ENCODE measurements at places on chromosomes 4 and X.

- no peak for DNase-seq
Measured at GRCh38 chr4:136383082-136383481, 1149.2 kb downstream of the PCDH18 start.

GRCh38 chrX:72269671-72270251 is 7.3 kb downstream of the RPS4X start:
- DNase-seq = no peak

- DNase-seq = no peak
Measured at GRCh38 chrX:39164212-39164611, 363.0 kb downstream of the MID1IP1 start.

GRCh38 chr4:141913928-141914327 is 277.5 kb downstream of the IL15 start:
- no peak for DNase-seq

- DNase-seq = no peak
Measured at GRCh38 chr4:188942606-188943005, 803.4 kb downstream of the TRIML1 start.

- no peak for DNase-seq
Measured at GRCh38 chr4:144910723-144911122, 187.3 kb downstream of the ANAPC10 start.

- DNase-seq = no peak
Measured at GRCh38 chr4:10197952-10198351, 81.4 kb upstream of the WDR1 start.

DNA sequence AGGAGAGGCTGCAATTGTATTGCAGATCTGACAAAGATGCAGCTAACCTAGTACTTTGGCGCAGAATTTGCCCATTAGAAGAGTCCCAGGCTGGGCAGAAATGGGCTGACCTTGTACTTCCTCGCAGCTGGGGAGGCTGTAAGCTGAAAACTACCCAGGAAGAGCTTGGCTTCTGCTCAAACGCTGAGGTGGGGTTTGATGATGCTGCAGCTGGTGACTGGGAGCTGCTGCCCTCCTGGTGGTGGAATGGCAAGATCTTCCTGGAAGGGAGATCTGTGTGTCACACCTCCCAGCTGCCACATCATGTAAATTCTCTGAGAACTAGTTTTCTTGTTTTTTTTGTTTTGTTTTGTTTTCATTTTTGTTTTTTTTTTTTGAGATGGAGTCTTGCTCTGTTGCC is 17.4 kb downstream of the CCNG2 start:
- no peak for DNase-seq

- no peak for DNase-seq
Measured at GRCh38 chr4:185920171-185920570, 108.2 kb upstream of the SORBS2 start.

DNA sequence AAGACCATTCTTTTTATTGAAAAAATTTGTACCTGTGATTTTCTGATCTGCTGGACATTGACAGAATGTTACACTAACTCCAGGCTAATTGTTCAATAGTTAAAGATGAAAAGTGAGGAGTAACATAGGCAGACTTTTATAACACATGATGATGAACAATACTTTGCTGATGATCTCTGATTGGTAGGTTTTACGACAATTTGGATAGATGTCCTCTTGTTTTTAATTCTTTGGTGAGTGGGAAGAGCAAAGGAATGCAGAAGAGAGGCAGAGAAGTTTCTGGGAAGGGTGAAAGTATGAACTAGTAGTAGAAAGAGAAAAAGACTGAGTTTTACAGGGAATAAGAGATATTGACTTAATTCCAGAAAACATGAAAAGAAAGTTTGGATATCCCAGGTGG is 267.3 kb upstream of the HAND2 start:
- DNase-seq = no peak

GRCh38 chrX:114717921-114718320 is 134.0 kb downstream of the HTR2C start:
- DNase-seq = no peak

DNA sequence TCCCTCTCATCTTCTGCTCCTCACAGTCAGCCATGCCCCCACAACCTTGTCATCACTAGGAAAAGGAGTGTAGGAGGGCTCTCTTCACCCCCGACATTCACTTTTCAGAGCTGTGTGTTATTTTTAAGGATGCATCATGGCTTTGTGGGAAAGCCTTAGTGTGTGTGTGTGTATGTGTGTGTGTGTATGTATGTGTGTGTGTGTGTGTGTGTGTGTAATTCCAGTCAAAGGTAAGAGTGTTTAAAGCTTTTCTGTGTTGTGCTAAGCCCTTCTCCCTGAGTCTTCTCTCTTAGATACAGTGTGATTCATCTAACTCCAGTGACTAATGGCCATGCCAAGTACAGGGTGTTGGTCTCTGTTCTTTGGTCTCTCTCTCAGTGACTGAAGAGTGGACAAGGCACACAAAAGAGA is 76.6 kb downstream of the CHIC2 start:
- no peak for DNase-seq

- DNase-seq = no peak
Measured at GRCh38 chr4:174118171-174118570, 165.3 kb downstream of the FBXO8 start.

GRCh38 chr4:8442596-8443358 is 2.2 kb downstream of the TRMT44 start:
- DNase-seq = no peak

GRCh38 chr4:56511098-56511497 is 5.5 kb downstream of the ARL9 start:
- DNase-seq = no peak

DNA sequence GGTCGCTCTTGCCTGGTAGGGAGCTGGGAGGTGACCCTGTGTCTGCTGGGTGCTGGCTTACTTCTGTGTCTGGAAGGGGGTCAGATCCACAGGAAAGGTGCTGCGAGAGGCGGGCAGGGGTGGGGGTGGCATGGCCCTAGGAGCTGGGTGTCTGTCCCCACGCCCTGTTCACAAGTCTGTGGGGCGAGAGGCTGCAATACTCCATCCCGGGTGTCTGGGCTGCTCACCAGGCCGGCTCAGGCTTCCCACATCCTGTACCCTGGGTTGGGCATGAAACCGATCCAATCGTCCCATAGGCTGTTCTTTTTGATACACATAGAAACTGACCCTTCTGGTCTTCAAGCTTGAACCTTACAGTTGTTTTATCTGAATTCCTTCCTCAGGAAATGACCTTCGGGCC is 993 bp upstream of the CTAG2 start:
- DNase-seq = no peak

- DNase-seq = no peak
Measured at GRCh38 chrX:120774606-120775005, 101.1 kb downstream of the CT47B1 start.

- DNase-seq = no peak
Measured at GRCh38 chr4:73646117-73646516, 25.9 kb upstream of the RASSF6 start.

DNA sequence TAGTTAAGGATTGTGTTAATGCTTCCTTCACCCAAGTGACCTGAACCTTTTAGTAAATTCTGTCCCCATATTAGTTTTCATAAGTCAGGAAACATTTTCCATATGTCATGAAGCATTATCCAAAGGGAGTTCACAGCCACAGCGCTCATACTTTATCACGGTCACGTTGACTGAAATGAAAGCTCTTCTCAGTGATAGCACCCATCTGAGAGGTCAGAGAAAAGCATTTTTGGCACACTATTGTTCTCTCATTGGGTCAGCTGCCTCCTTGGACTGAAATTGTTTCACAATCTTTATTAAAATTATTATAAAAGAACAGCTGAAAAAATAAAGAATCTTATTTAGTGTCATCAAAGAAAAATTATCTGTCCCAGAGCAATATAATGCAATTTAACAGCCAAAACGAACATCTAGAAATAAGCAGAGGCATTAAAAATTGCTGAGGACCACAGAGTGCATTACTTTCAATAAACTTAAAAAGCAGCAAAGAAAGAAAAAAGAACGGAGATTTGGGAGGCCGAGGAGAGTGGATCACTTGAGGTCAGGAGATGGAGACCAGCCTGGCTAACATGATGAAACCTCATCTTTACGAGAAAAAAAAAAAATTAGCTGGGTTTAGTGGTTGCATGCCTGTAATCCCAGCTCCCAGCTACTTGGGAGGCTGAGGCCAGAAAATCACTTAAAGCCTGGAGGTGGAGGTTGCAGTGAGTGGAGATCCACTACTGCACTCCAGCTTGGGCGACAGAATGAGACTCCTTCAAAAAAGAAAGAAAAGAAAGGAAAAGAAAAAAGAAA is 680.8 kb upstream of the FAM241A start:
- no peak for DNase-seq

GRCh38 chrX:29466456-29466855 is 748.9 kb upstream of the MAGEB2 start:
- DNase-seq = no peak

DNA sequence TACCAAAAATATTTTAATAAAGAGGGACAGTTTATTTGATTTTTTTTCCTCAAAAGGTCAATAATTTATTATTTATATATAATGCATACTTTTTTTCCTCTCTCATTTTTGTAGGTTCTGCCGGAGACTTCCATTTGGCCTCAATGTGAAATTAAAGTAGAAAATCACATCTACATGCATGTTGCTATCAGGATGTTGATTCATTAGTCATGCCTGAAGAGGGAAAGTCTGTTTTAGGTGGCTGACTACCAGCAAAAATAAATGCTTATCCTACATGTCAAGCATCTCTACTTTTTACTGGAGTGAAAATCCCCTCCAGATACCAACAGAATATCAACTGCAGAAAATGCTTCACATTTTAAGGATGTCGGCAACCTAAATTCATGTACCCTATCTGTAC is 41.5 kb downstream of the KIAA0232 start:
- no peak for DNase-seq

Data from CD4-positive, alpha-beta T cell treated with Interferon gamma for 1 hour (primary cell).